ENCODE measurements at places on chromosomes 4 and X.

DNA sequence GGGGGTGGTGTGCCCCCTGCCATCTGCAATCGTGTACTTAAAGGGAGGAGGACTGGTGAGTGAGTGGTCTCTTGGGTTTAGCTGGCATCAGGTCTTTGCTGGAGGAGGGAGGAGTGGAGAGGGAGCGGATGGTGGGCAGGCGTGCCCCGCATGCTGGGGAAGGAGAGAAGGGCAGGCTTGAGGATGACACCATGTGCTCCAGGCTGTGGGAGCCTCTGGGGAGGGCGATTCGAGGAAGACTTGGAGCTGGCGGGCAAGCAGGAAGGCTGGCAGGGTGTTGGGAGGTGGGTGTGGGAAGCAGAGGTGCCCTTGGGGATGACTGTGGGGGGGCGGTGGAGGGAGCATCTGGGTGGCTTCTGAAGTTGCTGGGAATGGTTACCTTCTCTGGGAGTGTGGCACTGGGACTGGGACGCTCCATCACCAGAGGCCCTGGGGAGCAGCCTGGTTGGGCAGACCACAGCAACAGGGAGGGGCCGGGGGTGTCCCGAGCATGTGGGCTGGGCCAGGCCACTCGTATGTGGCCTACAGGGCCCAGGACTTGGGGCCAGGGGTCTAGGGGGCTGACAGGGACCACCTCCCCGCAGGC is 30.8 kb upstream of the AFAP1 start:
- DNase-seq, result no peak

- no peak for DNase-seq
Measured at GRCh38 chr4:2886161-2886560, 42.5 kb downstream of the ADD1 start.

DNA sequence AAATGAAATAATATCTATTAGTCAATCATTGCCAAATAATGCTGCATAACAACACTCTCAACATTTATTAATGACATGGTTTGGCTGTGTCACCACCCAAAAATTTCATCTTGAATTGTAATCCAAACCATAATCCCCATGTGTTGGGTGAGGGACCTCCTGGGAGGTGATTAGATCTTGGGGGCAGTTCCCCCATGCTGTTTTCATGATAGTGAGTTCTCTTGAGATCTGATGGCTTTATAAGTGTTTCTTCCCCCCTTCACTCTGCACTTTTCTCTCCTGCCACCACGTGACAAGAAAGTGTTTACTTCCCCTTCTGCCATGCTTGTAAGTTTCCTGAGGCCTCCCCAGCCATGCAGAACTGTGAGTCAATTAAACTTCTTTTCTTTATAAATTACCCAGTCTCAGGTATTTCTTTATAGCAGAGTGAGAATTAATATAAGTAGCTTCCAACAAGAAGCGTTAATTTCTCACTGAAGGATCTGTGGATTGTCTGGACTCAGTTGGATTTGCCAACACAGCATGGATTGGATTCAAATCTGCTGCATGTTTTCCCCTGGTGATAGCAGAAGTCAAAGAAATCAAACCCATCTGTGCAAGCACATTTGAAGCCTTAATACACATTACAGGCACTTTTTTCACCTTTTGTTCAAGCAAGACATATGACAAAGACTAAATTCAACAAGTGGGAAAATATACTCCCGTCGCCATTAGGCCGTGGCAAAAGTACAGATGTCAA is 216.6 kb downstream of the PDGFC start:
- no peak for DNase-seq

DNA sequence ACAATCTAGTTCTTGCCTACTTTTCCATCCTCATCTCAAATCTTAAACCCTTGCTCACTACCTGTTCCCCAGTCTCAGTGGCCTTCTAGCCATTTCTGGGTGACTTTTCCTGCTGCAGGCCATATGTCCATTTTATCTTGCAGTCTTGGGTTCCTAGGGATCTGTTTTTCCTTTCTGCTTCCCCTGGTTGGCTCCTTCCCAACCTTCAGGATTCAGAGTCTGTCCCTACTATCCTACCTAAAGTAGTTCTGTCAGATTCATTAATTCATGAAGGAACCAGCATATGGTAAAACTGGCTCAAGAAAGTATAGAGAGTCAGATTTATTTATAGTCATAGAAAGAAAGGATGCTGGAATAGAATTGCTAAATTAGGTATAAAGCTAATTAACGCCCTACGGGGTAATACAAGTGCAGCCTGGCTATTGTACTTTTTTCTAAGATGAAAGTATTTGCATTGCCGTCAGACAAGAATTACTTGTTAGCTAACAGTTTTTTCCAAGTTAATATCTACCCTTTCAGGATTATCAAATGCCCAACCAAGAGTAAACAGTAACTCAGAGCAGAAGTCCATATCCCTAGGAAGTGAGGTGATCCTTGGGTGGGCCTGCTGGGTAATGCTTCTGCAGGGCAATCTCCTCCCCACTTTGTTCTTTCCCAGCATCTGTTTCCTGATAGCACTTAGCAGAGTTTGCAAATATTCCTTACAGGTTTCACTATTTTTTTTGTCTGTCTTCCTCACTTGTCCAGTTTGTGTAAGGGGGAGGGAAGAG is 63.6 kb downstream of the REPS2 start:
- no peak for DNase-seq

DNA sequence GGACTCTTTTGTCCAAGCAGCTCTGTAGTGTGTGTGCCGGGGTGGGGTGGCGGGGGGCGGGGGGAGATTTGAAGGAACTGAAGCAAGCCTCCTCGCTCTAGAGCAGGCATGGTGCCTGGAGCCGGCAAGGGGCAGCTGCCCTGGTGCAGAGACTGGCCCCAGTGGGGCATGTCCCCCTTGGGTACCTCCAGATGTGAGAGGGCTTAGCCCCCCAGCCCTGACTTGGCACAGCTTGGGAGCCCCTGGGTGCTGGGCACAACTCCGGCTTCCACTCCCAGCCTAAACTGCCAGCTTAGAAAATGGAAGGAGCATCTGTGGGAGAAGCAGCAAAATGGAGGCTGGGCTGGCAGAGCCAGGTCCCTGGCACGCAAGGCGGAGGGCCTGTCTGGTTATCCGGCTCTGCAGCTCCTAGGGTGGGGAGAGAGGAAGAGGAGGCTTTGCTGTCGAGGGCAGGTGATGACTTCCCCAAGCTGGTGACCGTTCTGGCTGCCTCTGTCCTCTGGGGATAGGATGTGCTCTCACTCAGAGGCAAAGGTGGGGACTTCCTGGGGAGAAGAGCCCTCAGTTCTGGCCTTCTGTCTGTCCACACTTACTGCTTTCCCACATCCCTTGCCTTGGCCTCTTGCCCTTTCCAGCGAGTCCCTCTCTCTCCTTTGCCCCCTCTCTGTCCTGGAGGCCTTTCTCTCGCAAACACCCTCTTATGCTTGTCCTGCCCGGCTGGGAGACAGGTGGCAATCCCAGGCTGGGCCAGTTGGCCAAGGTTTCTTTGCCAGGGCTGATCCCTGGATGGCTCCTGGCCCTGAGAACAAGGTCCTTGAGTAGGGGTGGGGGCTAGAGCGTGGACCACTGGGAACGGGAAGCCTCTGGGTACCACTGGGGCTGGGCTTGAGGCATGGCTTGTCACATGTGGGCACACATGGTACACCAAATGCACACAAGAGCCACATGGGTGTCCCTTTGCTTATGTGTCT is 2.0 kb downstream of the DLG3 start:
- no peak for DNase-seq

DNA sequence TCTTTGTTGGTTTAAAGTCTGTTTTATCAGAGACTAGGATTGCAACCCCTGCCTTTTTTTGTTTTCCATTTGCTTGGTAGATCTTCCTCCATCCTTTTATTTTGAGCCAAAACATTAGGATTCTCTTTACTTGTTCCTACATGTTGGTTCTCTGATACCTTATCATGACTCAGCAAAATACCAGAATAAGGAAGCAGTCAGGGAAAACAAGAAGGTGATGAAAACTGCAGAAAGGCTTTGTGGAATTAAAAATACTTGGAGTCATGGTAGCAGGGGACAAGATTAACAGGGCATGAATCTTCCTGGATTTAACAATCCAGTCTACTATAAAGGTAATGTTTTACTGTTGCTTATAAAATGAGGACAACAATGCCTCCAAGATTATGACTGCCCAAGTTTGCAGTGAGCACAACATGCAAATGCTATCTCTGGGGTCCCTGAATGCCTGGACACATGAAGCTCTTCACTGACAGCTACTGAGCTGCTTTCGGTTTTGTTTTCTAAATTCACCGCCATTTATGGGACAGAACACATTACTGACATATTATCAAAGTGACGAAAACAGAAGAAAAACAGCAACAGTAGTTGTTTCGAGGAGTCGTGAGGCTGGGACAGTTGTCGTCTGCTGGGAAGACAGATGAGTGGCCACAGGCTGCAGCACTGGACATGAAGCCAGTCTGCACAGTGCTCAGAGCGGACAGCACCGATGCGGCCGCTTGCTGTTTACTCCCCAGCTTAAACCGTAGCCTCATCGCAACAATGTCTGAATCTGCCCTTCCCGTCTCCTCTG is 174.5 kb upstream of the DKK2 start:
- DNase-seq, result no peak

DNA sequence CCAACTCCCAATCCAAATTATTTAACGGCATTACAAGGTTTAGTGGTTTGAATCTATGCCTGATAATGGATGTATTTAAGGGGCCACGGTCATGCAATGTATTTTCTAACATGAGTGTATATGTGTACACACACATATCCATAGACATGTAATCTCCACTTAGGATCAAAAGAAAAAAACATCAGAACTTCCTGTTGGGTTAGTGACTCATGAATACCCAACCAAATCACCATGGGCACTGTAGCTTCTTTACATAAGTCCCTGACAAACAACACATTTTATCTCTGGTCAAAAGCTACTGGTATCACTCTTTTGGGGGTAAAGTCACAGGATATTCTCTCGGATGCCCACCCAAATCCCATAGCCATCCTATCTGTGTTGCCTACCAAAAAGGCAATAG is 36.5 kb upstream of the TFDP3 start:
- no peak for DNase-seq

DNA sequence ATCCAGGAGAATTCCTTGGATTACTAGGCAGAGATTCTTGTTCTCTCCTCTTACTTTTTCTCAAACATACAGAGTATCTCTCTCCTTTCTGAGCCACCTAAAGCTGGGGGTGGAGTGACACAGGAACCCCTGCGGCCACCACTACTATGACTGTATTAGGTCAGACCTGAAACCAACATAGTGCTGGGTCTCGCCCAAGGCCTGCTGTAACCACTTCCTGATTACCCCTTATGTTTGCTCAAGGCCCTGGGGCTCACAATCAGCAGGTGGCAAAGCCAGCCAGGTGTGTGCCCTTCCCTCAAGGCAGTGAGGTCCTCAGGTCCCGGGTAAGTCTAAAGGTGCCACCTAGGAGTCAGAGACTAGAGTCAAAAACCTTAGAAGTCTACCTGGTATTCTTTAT is 166.4 kb downstream of the PARM1 start:
- no peak for DNase-seq

DNA sequence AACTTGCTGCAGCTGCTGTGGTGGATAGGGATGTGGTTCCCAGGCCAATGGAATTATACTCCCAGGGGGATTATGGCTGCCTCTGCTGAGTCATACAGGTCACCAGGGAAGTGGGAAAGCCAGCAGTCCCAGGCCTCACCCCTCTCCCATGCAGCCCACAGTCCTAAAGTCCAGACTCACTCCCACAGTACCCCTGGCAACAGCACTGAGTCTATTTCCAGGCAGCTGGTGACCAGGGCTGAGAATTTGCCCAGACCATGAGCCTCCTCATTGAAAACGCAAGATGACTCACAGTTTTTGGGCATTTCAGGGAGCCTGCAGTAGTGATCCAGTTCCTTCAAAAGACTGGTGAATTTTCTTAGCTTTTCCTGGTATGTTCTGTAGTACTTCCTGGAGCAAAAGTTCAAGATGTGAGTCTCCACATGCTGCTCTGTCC is 137.6 kb downstream of the NPNT start:
- no peak for DNase-seq

- DNase-seq, result no peak
Measured at GRCh38 chrX:56569378-56570057, 6.1 kb downstream of the UBQLN2 start.

DNA sequence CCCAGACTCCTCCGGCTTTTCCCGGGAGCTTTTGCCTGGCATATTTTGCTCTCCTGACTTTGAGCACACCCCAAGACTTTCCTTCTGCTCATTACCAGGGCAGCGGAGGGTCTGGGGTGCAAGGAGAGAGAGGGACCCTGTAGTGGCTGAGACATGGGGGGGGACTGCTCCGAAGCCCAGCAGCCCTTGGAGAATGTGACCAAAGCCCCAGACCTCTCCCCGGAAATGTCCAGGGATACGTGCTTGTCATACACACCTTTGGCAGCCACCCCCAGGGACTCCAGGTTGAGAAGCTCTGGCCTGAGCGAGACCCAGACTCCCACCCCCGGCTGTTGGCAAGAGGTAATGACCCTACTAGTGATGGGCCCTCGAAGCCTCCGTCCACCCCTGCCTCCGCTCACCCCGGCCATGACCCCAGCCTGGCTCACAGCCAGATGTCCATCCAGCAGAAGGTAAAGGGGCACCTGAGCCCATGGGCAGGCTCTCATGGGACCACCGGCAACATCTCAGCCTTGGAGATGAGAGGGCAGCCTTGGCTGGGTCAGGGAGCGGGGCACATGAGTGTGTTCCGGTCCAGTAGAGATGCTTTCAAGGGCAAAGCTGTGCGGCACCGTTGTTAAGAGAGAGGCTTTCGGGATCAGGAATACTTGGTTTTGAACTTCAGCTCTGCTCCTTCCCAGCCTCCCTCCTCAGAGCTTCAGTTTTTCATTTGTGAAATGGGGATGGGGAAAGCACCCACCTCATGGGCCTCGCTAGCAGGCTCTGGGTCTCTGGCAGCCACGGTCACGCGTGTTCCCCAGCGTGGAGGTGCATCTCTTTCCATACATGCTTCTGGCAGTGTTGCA is 2.0 kb downstream of the PSAPL1 start:
- DNase-seq, result no peak

- no peak for DNase-seq
Measured at GRCh38 chr4:130468340-130468739, 1372.4 kb downstream of the C4orf33 start.

DNA sequence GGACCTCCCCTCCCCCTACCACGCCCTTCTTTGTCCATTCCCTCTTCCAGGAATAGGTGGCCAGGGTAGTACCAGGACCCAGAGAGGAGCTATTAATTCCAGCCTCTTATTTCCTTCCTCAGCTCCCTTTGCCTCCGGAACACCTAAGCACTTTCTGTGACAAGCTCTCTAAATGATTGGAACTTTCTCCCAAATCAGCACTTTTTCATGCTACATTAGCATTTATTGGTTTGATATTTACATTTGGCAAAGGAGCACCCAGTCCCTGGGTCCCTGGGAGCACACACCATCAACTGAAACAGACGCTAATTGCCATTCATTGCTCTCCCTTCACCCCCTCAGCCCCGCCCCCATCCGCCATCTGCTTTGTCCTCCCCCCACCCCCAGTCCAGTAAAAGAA is 182.0 kb upstream of the BCOR start:
- no peak for DNase-seq
